ENCODE measurements at places on chromosomes 16 and 17. TPM values are rescaled to one million over a fixed set of nuclear protein-coding genes. Genes with fewer than 3 reads are reported as not detected.

Gene TMC7
- 7.2 TPM for total RNA-seq

Gene TBC1D3I
- 0.27 TPM for total RNA-seq

Gene CISD3
- total RNA-seq, result 88.3 TPM

Gene MEAK7
- 56.6 TPM for total RNA-seq

Gene ZSCAN10
- total RNA-seq, result 0.03 TPM

Gene C17orf50
- total RNA-seq, result 0.24 TPM

Gene PLA2G10
- 0.27 TPM for total RNA-seq

Gene CA5A
- not detected for total RNA-seq

Gene ZBTB4
- 21.3 TPM for total RNA-seq

Gene SMIM5
- 0.31 TPM for total RNA-seq

Gene PRCD
- total RNA-seq, result not detected

Gene PIRT
- not detected for total RNA-seq

Gene MYH11
- total RNA-seq, result 0.13 TPM

Gene CACNG5
- total RNA-seq, result not detected

Data from A549 treated with CORT108297 at 1 μM for 4 hours (cell line).